ENCODE measurements at places on chromosomes 13 and 19.

DNA sequence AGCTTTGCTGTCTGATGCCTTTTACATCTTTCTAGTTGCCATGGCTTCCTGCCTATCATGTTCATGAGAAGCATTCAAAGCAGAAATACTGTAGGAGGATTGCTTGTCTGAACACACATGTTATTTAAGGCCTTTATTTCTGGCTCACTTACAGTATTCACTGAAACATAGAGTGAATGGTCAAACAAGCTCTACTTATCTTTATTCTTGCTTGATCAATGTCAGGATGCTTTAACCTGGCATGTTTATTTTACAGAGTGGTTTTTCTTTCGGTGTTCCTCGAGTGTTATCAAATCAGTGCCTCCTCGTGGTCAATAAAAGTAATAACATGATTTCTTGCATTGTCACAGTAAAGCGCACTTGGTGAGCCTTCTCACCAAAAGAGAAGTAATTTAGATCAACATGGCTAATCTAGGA, 73.5 kb upstream of the PCDH17 start:
- DNase-seq = no peak

GRCh38 chr19:2543463-2544442, 67.8 kb downstream of the GADD45B start:
- DNase-seq = no peak

GRCh38 chr13:41622432-41623429, 165.4 kb downstream of the RGCC start:
- no peak for DNase-seq

DNA sequence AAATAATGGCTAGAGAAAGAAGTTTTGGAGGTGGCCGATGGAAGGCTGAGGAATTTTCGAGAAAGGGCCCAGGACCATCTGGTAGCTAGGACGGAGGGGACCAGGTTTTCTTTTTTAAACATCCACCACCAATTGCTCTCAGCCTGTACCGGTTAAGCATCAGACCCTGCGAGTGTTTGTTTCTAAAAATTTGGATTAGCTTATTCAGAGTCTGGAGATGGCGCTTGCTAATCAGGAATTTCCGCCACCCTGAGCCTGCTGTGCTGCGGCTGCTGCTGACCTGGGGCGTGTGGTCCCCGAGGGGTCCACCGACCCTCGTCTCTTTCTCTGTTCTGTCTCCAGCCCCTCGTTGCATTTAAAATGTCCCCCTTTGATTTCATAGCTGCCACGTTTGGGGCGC, 2.0 kb downstream of the UHRF1 start:
- no peak for DNase-seq

DNA sequence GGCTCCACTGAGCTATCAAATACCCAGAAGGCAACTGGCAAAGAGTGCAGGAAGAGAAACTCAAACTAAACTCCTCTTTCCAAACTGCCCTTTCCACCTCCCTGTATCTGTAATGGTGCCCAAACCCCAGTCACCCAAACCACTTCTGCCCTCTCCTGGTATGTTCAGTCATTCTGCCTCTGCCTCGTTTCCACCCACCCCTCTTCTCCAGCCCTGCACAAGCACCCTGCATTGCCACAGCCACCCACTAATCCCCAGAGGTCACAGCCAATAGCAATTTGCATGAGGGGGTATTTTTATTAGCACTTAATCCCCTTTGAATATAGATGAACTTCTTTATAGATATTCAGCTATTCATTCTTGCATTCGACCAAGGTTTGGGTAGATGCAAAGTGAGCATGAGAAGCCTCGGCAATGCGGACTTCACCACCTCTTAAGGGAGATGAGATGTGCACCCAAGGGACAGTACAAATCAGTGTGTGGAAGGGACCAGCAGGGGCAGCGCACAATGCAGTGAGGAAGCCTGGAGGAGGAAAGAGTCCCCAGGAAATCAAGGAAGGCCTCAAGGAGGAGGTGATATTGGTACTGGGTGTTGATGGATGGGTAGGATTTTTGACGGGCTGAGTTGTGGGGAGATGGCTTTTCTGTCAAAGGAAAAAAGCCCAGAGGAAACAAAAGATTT, 12.4 kb downstream of the TMEM272 start:
- peak; percentile 44 for DNase-seq

Data from effector memory CD4-positive, alpha-beta T cell (primary cell).